Diencephalon (tissue), 1 donor: ENCODE measurements at places on chromosomes 1 and 21. TPM values are rescaled to one million over a fixed set of nuclear protein-coding genes. Genes with fewer than 3 reads are reported as not detected.

The LSS gene
- 44.3 TPM for total RNA-seq

The BSND gene
- not detected for total RNA-seq

The RGS13 gene
- total RNA-seq: 1.2 TPM

The AKR7A3 gene
- 2.1 TPM for total RNA-seq

The GBP6 gene
- total RNA-seq: 0.69 TPM

The RNU1-1 gene
- total RNA-seq: under 0.01 TPM

The FCRLB gene
- 1.4 TPM for total RNA-seq

The CCDC24 gene
- total RNA-seq: 6.2 TPM

The OR2L3 gene
- total RNA-seq: 0.92 TPM

The LIN28A gene
- not detected for total RNA-seq

The GJA9 gene
- not detected for total RNA-seq

The GNAT2 gene
- total RNA-seq: not detected

The ZBTB21 gene
- 16.8 TPM for total RNA-seq

The OSCP1 gene
- 28.1 TPM for total RNA-seq

The SMIM11 gene
- total RNA-seq: 36.7 TPM
